Tracheal epithelial cell (primary cell): ENCODE measurements at places on chromosomes 1 and 21. TPM values are rescaled to one million over a fixed set of nuclear protein-coding genes. Genes with fewer than 3 reads are reported as not detected.

LYPD8 gene
- under 0.01 TPM in 1 of 2 replicates, not detected in the other for total RNA-seq

KCNJ9 gene
- under 0.01 and 0.21 TPM in 2 replicates for total RNA-seq

UBL4B gene
- not detected in 2 replicates for total RNA-seq

PBX1 gene
- 3.1 and 6.6 TPM in 2 replicates for total RNA-seq

APOBEC4 gene
- total RNA-seq = not detected in 2 replicates

SGIP1 gene
- total RNA-seq = 1.4 TPM in 1 of 2 replicates, not detected in the other

GSTM4 gene
- 2.3 and 6.3 TPM in 2 replicates for total RNA-seq
